ENCODE measurements at places on chromosomes 6 and 20.

DNA sequence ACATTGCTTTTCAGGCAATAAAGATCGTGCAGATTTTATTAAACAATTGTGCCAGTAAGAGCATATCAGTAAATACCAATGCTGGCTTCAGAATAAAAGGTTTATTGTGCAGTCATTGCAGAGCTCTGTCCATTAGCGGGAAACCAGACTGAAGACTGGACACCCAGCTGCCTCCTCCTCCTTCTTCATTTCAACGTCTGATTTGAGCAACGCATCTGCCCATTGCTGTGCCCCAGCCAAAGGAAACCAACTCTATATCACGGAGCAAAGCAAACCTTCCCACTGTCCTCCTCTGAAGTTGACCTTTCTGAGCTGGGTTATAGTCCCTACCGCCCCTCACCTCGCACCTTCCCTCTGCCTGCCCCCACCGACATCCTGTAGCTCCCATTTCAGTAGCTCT is 80.8 kb downstream of the SLC22A23 start:
- no peak for DNase-seq

- no peak for DNase-seq
These were observed 47.1 kb downstream of the HAO1 start for GRCh38 chr20:7893014-7893730.

GRCh38 chr6:162306616-162307015 is 420.9 kb downstream of the PRKN start:
- DNase-seq, result no peak

GRCh38 chr20:42611889-42612837 is 577.5 kb downstream of the PTPRT start:
- no peak for DNase-seq

DNA sequence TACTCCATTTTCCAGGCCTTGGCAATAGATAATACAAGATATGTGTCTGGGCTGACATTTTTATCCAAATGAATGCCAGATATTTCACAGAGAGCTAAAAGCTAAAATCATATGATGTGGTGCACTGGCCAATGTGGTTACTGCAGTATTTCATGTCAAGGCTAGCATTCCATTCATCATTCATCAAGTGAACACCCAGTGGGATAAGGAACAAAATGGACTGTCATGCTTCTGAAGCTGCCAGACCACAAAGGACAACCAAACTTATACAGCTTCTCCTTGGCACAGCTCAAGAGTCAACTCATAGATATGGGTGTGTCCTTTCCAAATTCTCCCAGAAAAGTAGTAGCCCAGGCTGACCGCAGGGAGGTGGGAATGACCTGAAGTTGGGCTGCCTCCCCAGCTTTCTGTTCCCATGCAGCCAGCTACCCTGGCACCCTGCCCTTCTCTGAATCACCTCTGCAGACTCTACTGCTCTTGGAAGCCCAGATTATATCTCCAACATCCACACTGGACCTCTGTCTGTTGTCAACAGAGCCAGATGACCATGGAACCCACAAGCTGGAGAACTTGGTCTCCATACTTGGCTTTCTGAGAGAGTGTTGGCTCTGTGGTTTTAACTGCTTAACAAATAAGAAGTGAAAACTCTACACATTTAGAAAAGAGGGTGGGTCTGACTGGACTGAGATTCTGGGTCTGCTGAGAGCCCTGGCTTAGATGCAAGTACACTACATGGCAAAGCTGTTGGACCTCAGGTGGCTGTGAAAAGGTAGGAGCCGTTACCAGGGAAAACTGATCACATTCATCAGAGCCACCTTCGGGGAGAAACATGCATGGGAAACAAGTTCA is 122.8 kb downstream of the ALDH8A1 start:
- peak; percentile 98 for DNase-seq

- DNase-seq, result no peak
These were observed 528.5 kb upstream of the BTBD3 start for GRCh38 chr20:11389186-11389585.

DNA sequence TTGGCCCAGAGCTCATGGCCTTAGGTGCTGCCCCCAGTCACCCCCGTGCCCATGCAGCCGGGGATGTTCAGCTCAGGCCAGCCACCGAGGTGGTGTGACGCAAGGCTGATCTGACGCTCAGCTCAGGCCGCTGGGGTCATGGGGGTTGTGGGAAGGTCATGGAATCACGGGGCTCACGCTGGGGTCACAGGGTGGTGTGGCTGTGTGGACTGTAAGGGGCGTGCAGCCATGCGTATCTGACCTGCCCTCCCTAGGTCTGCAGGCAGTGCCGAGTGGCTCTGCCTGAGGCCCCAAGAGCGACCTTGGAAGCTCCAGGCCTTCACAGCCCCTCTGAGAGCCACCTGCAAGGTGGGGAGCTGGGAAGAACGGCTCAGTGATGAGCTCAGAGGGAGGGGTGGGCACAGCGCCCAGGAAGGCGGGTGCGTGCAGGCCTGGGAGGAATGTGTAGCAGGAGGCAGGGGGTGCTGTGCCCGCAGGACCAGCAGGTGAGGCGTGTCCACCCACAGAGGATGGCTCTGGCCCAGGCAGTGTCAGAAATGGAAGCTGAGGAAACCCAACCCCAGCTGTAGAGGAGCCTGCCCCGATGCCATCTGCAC is 27.8 kb downstream of the CHRNA4 start:
- no peak for DNase-seq

- DNase-seq, result no peak
These were observed 6.0 kb upstream of the PTPRA start for GRCh38 chr20:2867081-2867864.

DNA sequence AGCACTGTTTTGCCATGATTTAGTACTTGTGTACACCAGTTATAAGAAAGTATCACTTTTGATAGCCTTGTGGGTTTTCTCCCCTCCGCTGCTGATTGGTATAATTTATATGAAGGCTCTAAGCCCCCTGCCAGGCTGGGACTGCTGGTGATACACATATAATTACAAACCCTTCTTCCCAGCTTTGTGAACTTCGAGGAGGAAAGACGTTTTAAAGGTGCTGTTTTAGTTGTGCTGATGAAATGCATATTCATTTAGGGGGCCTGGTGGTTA is 246.2 kb downstream of the TAF4 start:
- no peak for DNase-seq

DNA sequence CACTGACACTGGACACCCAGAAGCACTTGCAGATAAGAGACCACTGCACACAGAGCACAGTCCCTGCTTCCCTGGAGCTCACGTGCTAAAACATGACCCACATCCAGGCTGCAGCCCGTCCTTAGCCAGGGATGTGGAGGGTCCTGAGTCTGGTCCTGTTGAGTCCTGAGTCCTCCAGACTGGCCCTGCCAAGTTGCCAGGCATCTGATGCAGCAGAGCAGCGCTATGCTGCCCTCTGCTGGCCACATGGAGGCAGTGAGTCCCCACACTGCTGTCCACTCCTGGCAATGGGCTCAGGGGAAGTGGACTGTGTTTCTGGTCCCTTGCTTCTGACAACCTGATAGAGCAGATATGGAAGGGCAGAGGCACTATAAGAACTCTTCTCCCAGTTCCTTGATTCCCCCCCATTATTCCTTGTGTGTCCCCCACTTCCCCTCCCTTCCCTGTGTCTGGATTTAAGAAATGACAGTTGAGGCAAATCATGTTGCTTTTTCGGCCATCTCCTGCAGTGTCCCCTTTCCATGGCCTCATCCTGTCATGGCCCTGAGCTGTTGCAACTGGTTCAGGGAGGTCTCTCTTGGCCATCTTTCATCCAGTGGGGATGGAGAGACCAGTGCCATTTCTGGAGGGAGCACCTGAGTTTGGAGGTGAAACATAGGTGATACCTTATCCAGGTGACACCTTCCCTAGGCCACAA is 86.0 kb downstream of the DHX35 start:
- DNase-seq, result peak; percentile 49

DNA sequence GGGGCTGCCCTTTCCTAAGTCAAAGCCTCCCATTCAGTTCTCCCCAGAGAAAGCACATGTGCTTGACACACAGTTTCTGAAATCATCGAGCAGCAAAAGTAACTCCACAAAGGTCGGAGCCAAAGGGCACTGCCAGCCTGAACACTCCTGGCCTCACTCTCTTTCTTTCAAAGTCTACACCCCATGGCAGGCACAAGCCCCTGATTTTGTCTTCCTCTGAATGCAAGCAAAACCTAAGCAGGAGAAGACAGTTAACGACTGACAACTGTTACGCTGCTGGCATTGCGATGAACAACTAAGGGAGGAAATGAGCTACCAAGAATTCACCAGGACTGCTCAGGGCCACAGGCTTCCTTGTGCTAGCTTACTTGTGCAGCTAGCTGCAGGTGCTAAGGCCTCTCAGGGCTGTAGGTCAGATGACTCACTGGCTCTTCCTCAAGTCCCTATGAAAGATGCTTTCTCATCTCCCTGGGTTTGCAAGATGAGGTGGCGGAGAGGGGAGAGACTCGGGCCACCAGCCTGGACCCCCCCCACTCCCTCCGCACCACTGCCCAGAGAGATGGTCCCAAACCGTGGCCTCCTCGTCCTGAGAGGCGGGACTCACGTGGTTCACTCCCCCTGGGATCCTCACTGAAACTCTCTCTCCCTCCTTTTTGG is 208.2 kb downstream of the DLL1 start:
- no peak for DNase-seq

GRCh38 chr6:87001494-87001893 is 64.2 kb downstream of the HTR1E start:
- DNase-seq, result no peak

DNA sequence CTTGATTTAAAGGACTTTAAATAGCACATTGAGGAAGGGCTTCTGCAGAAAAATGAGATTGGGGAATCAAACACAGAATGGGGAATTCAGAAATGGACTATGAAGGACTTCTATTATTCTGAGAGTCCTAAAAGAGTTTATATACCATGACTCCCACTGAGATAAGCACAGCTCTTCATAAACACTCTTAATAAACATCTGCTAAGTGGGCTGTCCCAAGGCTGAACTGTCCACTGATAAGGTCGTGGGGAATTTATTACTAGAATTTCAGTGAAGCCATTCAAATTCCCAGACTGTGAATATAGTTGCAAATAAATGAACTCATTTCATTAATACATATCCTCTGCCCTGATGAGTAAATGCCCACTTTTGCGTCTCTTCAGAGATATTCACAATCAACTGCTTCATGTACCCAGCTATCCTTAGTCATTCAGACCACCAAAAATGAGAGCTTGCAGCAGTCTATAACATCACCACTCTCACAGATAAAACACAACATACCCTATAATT is 468.2 kb upstream of the RUNX2 start:
- no peak for DNase-seq

- DNase-seq, result no peak
These were observed 85.5 kb downstream of the WASF1 start for GRCh38 chr6:110093981-110094380.

- no peak for DNase-seq
These were observed 47.4 kb downstream of the INSM1 start for GRCh38 chr20:20415321-20415720.

- no peak for DNase-seq
These were observed 24.6 kb upstream of the BMP7 start for GRCh38 chr20:57291003-57291402.

- peak; percentile 59 for DNase-seq
These were observed 74.7 kb upstream of the NOX3 start for GRCh38 chr6:155530219-155530834.

DNA sequence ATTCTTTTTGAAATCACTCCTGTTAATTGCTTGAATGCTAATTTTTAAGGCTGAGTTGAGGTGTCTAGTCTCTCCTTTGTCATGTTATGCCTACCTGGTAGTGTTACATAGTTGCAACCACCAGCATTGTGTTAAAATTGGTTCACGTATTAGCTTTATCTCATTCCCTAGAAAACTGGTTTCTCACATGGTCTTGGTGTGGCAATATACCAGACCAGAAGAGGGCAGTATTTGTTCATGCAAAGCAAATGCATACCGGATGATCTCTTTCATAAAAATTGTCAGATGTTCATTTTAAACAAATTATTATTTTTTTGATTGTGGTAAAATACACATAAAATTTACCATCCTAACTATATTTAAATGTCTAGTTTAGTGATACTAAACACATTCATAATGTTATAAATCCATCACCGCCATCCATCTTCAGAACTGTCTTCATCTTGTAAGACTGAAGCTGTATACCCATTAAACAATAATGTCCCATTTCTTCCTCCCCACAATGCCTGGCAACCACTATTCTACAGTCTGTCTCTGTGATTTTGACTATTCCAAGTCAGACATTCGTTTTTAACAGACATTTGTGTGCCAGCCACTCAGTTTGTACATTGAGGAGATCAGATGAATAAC is 92.8 kb downstream of the ATRN start:
- DNase-seq, result no peak

GRCh38 chr20:35409542-35409941 is 2.2 kb downstream of the UQCC1 start:
- no peak for DNase-seq

- DNase-seq, result peak; percentile 61
These were observed 23.0 kb downstream of the MAP1LC3A start for GRCh38 chr20:34581341-34582184.

DNA sequence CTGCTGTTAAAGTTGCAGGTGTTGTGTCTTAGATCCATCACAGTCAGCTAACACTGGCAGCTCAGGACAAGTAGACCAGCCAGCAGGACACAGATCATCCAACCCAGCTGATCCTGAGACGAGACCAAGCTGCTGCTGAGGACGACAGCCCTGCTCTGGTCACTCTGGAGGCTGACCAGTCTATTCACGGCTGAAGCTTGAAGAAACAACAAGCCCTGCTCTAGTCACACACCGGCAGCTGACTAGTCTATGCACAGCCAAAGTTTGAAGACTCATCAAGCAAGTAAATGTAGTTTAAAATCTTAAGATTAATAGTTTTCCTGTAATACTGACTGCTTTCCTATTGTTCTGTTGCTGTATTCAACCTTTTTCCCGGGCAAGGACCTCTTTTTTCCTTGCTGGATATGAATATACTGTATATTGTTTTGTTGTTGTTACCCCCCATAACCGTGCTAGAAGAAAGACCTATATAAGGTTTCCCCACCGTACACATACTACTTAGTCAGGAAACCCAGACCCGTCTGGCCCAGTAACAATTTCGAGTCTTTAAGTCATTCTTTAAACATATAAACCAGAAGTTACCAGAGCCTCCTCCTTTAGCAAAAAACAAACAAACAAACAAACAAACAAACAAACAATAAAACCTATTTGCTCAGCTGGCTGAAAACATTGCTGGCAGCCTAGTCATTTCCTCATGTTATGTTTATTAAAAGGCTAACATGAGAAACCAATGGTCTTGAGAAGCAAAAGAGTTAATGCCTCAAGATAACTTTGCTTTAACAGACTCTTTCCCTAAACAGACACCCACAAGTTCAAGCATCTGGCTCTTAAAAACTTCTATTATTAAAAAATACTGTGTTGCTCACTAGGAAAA is 16.7 kb upstream of the GSTA3 start:
- no peak for DNase-seq

GRCh38 chr6:84906514-84906913 is 142.1 kb upstream of the TBX18 start:
- DNase-seq, result no peak
